ENCODE measurements at places on chromosomes 12 and 14.

DNA sequence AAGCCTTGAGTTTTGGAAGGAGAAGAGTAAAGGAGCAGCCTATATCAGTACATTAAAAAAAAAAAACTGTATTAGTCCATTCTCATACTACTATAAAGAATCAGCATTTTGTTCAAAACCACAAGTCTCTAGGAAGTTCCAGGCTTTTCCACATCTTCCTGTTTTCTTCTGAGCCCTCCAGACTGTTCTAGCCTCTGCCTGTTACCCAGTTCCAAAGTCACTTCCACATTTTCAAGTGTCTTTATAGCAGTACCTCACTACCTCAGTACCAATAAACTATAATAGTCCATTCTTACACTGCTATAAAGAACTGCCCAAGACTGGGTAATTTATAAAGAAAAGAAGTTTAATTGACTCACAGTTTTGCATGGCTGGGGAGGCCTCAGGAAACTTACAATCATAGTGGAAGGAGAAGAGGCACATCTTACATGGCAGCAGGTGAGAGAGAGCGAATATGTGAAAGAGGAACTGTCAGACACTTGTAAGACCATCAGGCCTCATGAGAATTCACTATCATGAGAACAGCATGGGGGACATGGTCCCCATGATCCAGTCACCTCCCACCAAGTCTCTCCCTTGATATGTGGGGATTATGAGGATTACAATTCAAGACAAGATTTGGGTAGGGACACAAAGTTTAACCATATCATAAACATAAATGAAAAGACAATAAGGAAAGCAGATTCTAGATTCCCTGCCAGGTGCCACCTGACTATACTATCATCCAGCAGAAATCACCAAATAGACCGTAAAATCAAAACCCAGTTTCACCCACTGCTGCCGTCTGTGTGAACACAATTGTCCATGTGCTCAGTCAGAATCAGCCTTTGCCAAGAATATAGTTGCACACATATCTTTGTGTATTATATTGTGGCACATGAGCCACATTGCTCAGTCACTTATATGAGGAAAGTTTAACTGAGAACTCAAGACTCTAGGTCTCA, 27.8 kb downstream of the TOGARAM1 start:
- no peak for DNase-seq

- DNase-seq = no peak
Observed at GRCh38 chr12:131833896-131834641, 5.9 kb downstream of the MMP17 start.

GRCh38 chr12:52566847-52567291, 6.8 kb downstream of the KRT74 start:
- no peak for DNase-seq

DNA sequence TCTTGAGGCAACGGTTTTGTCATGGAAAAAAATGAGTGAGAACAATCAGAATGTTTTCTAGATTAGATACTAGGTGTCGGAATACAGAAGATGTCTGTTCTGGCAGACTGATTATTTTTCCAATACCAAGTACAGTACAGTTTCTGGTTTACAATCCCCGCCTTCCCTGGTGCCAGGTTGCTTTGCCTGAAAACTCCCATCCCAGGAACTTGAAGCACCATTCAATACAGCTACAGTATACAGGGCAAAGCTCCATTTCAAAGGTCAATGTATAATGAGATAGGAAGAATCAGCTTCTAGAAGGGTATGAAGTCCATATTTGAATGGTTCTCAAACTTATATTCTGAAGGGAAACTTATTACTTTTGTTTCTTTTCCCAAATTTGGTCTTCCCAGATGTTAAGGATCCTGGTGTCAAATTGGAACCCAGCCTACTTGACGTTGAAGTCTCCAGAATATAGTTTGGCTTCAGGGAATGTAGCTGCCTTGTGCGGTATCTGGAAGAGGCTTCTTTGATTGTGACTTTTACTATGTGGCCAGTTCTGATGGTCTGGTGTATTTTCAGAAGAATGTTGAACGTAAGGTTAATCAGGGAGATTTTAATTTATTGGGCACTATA, 238.0 kb upstream of the ATP2B1 start:
- no peak for DNase-seq

- no peak for DNase-seq
Observed at GRCh38 chr14:55366271-55366670, 45.4 kb downstream of the ATG14 start.

DNA sequence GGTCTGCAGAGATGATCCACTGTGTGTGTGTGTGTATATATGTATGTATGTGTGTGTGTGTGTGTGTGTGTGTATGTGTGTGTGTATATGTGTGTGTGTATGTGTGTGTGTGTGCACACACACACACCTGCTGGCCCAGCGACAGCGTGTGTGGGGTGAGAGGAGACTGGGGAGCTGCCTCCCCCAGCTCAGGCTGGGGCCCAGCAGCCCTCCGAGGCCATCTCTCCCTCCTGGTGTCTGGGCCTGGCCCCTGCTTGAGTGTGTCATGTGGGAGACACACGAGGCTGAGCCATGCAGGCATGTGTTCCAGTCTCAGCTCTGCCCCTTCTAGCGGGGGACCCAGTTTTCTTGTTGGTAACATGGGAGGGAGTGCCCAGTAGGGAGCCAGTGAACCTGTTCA, 10.0 kb upstream of the TNFAIP2 start:
- no peak for DNase-seq

DNA sequence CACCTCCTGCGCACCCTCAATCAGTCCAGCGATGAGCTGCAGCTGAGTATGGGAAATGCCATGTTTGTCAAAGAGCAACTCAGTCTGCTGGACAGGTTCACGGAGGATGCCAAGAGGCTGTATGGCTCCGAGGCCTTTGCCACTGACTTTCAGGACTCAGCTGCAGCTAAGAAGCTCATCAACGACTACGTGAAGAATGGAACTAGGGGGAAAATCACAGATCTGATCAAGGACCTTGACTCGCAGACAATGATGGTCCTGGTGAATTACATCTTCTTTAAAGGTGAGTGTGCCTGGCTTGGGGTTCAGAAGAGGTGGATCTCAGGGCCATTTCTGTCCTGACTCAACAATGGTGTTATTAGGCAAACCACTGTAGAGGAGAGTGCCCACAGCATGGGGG, 2.6 kb downstream of the SERPINA3 start:
- no peak for DNase-seq

GRCh38 chr12:68240975-68241374, 12.4 kb downstream of the IL22 start:
- DNase-seq = no peak

- DNase-seq = no peak
Observed at GRCh38 chr12:89899651-89900050, 191.0 kb upstream of the ATP2B1 start.

- DNase-seq = no peak
Observed at GRCh38 chr14:60204104-60204842, 39.1 kb upstream of the DHRS7 start.

DNA sequence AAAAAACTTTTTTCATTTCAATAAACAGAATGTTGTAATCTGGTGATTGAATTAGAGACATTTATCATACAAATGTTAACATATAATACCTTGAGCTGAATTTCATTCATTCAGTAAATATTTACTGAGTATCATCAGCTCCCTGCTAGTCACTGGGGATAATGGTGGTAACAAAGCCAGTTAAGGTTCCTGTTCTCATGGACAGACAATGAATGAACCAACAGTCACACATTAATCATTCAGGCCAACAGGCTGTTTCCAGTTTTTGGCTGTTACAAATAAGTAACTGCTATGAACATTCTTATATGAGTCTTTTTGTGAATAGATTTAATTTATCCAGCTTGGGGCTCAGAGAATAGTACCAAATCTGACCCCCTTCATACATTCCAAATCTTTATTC, 13.5 kb downstream of the EXD2 start:
- DNase-seq = no peak

- DNase-seq = no peak
Observed at GRCh38 chr14:57573173-57573572, 79.5 kb upstream of the CCDC198 start.

GRCh38 chr12:103386451-103386850, 109.3 kb downstream of the C12orf42 start:
- DNase-seq = no peak

DNA sequence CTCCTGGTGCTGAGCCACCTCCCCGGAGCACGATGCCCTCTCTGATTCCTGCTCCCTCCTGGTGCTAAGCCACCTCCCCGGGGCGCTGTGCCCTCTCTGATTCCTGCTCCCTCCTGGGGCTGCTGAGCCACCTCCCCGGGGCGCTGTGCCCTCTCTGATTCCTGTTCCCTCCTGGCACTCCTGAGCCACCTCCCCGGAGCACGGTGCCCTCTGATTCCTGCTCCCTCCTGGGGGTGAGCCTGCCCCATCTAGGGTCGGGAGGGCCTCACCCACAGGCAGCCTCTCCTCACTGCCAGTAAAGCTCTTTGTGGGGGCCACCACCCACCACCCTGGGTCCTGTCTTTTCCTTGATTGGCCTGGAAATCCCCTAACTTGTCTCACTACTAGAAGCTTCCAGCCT, 327.6 kb upstream of the SFSWAP start:
- no peak for DNase-seq

- DNase-seq = no peak
Observed at GRCh38 chr12:128083132-128083729, 183.7 kb upstream of the TMEM132C start.

DNA sequence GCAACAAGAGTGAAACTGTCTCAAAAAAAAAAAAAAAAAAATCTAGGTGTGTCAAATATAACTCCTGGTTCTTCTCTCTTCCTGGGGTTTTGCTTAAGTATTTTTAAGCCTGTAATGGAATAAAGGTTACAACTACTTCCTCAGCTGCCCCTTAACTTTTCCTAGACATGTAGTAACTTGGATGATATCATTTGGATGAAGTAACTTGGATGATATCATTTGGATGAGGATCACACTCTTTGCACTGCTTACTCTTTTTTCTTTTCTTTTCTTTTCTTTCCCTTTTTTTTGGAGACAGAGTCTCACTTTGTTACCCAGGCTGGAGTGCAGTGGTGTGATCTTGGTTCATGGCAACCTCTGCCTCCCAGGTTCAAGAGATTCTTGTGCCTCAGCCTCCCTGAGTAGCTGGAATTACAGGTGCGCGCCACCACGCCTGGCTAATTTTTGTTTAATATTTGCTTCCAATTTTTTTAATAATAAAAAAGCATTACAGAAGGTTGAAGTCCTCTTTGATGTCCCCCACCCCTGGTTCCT, 775 bp upstream of the FAM186A start:
- DNase-seq = no peak

GRCh38 chr12:3551386-3551785, 60.4 kb downstream of the PRMT8 start:
- no peak for DNase-seq

GRCh38 chr12:24904871-24905270, 44.0 kb downstream of the BCAT1 start:
- no peak for DNase-seq

DNA sequence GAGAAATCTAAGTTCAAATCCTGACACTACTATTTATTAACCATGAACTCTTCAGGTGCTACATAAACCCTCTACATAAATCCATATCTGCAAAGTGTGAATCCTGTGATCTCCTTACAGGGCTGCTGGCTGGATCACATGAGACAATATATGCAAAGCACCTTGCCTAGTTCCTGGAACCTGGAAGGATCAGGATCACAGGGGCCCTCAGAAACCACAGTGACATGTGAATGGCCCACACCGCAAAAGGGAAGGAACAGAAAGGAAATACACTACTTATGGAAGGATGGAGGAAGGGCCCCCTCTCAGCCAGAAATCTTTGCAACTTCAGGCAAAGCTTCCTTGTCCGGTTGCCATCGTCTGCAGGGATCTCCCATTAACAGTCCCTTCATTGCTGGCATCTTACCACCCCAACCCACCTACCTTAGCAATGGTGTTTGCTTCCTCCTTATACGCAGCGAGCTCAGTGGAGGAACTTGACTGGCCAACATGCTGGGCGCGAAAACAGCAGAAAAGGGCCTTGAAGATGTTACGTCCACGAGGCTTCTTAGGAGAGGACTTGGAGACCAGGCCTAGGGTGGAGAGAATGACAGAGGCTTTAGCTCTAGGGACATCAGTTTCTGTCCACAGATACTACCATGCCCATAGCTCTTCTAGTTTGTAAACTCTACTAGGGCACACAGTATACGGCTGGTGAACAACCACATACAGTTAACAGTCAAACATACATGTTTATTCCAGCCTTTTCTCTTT, 10.7 kb upstream of the AVIL start:
- DNase-seq = no peak

DNA sequence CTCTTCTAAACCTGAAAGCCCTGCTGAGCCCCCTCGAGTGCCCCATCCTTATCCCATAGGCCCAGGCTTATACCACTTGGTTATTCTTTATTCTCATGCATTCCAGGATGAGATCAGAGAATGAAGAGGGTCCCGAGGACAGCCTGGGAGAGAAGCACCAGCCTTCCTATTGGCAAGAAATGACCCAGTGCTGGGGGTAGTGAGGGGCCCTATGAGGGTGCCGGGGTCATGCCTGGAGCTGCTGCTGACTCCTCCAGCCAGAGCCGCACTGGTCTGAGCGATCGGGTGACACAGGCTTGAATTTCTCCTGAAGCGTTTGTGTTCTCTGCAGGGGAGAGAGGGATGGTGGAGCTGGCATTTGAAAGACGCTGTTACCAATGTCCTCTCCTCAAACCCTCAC, 18.1 kb downstream of the MORN3 start:
- DNase-seq = no peak

- no peak for DNase-seq
Observed at GRCh38 chr14:31947076-31947475, 130.0 kb upstream of the ARHGAP5 start.

- no peak for DNase-seq
Observed at GRCh38 chr14:87888136-87888999, 104.6 kb downstream of the GALC start.

GRCh38 chr12:29750131-29750927, 33.4 kb downstream of the TMTC1 start:
- DNase-seq = no peak

DNA sequence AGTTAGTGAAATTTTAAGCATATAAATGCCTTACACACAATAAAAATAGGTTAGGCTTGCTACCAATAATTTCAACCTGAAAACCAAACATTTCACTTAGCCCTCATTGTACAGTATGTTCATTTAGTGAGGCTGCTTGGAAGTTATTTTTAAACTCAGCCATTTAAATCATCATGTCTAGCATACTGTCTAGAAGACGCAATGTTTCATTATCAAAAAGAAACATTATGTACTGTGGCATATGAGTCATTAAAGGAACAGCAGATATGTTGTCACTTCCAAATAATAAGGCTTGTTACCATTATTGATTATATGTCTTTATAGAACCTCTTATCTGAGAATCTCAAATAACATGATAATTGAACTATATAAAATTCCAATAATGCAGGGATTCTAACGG, 304.7 kb downstream of the RMST start:
- no peak for DNase-seq

DNA sequence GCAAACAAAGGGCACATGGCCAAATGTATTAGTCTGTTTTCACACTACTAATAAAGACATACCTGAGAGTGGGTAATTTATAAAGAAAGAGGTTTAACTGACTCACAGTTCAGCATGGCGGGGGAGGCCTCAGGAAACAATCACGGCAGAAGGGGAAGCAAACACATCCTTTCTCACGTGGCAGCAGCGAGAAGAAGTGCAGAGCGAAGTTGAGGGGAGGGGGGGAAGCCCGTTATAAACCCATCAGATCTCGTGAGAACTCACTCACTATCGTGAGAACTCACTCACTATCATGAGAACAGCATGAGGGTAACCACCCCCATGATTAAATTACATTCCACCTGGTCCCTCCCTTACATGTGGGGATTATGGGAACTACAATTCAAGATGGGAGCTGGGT, 66.1 kb downstream of the ST8SIA1 start:
- DNase-seq = no peak

GRCh38 chr12:58435647-58436046, 484.7 kb downstream of the LRIG3 start:
- no peak for DNase-seq

GRCh38 chr14:99352688-99353280, 80.8 kb upstream of the BCL11B start:
- no peak for DNase-seq

GRCh38 chr12:120801146-120801545, 75.5 kb downstream of the ACADS start:
- DNase-seq = no peak

Measured in cortex of kidney (tissue), 1 donor.